H1 (cell line): ENCODE measurements at places on chromosomes 2 and 18.

- no peaks in the 10 kb centered on the region for H3K36me3 ChIP-seq
- no peaks in the 10 kb centered on the region for H3K4me1 ChIP-seq
- no peak for DNase-seq
- no peak overlapping the region for H3K27ac ChIP-seq
- no peak overlapping the region for H3K4me3 ChIP-seq
Observed at GRCh38 chr2:156956161-156956560, 301.3 kb upstream of the GALNT5 start.

DNA sequence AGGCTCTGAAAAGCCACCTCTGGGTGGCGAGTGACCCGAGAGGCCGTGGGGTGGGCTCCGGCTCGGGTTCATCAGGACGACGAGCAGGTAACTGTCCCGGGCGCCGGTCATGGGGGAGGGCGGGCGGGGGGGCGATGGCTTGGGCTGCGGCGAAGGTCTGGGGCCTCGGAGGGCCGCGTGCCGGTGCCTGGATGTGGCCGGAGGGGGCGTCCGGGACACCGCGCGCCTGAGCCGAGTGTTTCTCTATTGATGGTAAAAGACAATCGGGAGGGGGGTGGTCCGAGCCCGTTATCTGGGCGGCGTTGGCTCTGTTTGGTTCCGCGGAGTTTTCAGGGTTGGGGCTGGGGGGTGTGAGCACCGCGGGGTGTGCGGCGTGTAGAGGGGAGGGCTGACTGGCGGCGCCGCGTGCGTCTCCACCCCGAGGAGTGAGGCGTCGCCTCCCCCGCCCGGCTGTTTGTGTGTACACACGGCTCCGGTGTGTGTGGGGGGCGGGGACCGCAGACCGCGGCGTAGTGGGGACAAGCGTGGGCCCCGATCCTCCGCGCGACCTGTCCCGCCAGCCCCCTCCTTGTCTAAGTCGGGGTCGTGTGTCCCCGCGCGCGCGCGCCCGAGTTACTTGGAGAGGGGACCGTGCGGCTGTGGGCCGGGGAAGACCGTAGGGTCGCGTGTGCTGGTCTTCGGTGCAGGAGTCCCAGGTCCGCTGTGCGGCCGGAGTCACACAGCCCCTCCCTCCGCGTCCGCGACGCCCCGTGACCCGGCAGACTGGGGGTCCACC lies 1.6 kb downstream of the CTIF start:
- peak overlapping the region; percentile 79 for H3K4me3 ChIP-seq
- peaks cover 34% of the 10 kb centered on the region for H3K4me1 ChIP-seq
- DNase-seq, result no peak

GRCh38 chr2:43031471-43032212 lies 194.8 kb downstream of the ZFP36L2 start:
- no peak overlapping the region for H3K27ac ChIP-seq
- no peaks in the 10 kb centered on the region for H3K27me3 ChIP-seq
- no peak overlapping the region for H3K4me3 ChIP-seq

DNA sequence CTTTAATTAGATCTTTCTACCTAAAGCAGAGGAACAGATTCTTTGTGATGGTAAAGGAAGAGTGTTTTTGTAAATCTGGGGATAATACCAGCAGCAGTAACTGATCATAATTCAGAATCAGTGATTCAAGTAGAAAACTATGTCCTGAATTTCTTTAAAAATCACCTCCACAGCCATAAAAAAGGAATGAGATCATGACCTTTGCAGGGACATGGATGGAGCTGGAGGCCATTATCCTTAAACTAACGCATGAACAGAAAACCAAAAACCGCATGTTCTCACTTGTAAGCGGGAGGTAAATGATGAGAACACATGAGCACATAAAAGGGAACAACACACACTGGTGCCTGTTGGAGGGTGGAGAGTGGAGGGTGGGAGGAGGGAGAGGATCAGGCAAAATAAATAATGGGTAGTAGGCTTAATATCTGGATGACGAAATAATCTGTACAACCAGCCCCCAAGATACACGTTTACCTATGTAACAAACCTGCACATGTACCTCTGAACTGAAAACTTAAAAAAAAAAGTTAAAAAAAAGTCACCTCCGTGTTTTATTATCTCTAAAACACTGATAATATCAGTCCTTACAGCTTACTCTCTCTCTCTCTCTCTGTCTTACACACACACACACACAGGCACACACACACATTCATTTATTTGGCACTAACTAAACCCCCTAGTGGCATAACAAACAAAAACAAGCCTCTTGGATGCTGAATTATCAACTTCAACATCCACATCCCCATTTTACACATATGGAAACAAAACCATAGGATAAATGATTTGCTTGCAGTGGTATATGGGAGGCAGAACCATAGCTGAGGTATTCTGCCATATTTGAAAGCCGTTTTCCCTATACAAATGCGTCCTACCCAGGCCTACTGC lies 1.4 kb downstream of the TM4SF20 start:
- no peak overlapping the region for H3K27ac ChIP-seq
- no peak for DNase-seq

DNA sequence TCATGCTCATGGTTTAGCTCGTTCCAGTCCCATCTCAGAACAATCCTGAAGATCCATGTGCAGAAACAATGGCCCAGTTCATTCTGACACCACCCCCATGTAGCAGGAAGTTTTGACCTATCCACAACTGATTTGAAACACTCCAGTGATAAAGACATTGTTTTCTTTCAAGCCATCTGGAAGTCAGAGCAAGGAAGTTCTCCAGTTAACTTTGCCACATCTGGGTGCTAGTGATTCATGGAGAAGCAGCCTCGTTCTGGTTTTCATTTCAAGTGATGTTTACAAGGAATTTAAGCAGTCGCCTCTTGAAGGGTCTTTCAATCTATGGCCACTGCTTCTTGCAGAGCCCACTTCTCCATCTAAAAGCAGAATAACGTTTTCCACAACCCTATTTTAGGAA lies 36.6 kb upstream of the TWIST2 start:
- no peak overlapping the region for H3K27ac ChIP-seq
- no peak overlapping the region for H3K4me3 ChIP-seq
- DNase-seq, result no peak
- H3K27me3 ChIP-seq, result no peaks in the 10 kb centered on the region

- no peak for DNase-seq
- H3K4me3 ChIP-seq, result no peak overlapping the region
Observed at GRCh38 chr18:56726906-56727305, 75.7 kb downstream of the WDR7 start.

- DNase-seq, result peak; percentile 60
- peaks cover 21% of the 10 kb centered on the region for H3K4me1 ChIP-seq
- no peak overlapping the region for H3K27ac ChIP-seq
- H3K4me3 ChIP-seq, result no peak overlapping the region
Observed at GRCh38 chr2:118806797-118807667, 40.4 kb downstream of the EN1 start.

DNA sequence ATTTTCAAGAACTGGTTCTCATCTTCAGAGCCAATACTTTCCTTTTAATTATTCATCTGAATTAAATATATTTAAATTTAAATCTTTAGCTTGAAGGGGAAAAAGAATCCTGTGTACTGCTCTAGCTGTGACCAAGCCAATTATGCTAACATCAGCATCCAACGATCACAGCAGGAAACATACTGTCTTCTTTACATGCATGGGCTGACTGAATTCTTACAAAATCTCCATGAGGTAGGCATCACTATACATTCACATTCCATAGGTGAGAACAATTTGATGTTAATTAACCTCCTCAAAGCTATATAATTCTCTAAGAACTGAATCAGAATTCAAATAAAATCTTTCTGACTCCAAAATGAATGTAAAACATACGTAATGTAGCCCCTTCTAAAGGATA lies 118.8 kb upstream of the MAP2 start:
- no peaks in the 10 kb centered on the region for H3K27me3 ChIP-seq
- no peak overlapping the region for H3K27ac ChIP-seq
- DNase-seq, result no peak
- 0 out of 2 replicates have a peak, but pooled peaks cover 14% of the 10 kb centered on the region for H3K4me1 ChIP-seq
- no peak overlapping the region for H3K4me3 ChIP-seq

DNA sequence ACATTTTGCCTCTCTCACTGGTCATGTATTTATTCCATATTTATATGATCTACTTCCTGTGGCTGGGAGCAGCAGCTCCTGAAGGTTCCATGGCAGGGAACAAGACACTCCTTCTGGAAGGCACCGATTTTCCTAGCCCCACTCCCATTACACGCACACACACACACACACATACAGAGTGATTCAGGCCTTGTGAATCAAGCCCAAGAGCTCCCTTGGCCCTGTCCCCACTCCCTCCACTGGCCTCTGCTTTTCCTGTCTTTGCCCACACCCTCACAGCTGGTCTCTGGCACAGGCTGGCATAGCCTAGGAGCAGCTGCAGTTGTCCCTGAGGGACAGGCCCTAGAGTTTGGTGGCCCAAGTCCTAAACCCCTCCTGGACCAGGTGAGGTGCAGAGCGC lies 201.7 kb downstream of the NAPG start:
- H3K4me3 ChIP-seq, result no peak overlapping the region
- H3K36me3 ChIP-seq, result no peaks in the 10 kb centered on the region
- no peaks in the 10 kb centered on the region for H3K27me3 ChIP-seq
- H3K4me1 ChIP-seq, result no peaks in the 10 kb centered on the region
- no peak for DNase-seq

GRCh38 chr2:1091895-1092585 lies 141.4 kb downstream of the SNTG2 start:
- peaks cover 7% of the 10 kb centered on the region; the same call in 1 of the 2 replicates for H3K36me3 ChIP-seq
- H3K4me1 ChIP-seq, result no peaks in the 10 kb centered on the region
- DNase-seq, result no peak
- no peaks in the 10 kb centered on the region; the same call in 1 of the 2 replicates for H3K27me3 ChIP-seq

GRCh38 chr2:128159437-128159836 lies 68.4 kb downstream of the UGGT1 start:
- no peak overlapping the region for H3K27ac ChIP-seq
- no peaks in the 10 kb centered on the region for H3K27me3 ChIP-seq
- H3K4me3 ChIP-seq, result no peak overlapping the region

DNA sequence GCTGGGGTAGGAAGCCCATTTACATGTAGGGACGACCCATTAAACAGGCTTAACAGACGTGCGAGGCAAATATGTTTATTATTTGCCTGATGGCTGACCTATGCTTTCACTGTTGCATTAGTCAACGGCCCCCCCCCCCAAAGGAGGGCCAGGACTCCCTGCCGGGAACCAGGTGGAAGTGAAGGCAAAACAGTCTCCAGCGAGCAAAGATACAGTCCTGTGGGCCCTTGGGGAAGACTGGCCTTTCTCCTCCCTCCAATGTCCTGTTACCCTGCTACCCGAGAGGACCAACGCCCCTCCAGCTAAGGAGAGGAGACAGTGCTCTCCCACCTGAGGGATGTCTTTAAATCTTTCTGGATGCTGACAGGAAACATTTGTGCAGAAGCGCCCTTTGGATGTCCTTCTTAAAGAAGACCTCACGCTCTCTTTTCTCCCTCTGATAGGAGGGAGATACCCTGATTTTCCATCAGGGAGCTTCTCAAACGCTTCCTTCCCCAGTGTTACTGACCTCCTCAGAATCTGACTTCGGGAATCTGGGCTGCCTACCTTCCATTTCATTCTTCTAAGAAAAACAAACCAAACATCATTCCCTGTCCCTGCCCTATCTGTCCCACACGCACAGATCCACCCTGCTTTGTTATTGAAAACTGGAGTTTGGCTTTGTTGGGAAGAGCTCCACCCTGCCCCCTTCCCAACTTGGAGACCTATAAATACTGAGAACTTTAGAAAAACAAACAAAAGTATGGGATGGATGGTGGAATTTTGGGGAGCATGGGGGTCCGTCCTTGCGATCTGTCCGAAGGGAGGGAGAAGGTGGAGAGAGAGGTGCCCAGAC lies 135.9 kb upstream of the SIX3 start:
- H3K27ac ChIP-seq, result no peak overlapping the region
- no peak for DNase-seq
- H3K4me3 ChIP-seq, result peak overlapping the region; percentile 7; the same call in 1 of the 2 replicates
- peaks cover 13% of the 10 kb centered on the region for H3K4me1 ChIP-seq
- H3K27me3 ChIP-seq, result peaks cover 2% of the 10 kb centered on the region; the same call in 1 of the 2 replicates

DNA sequence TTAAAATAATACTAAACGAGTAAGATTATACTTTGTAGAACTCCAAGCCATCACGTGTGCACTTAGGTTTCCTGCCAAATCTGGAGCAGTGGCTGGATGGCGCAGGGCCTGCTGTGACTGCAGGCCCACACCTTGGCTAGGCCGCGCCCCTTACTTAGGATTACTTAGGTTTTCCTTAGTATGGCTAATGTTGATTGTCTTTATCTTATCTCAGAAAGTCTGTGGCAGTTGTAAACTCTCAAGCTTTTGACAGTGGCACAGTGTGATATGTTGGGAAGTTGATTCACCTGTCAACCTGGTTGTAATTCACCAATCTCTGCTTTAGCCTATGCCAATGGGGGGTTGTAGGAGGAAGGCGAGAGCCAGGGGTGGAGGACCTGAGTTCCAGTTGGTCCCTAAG lies 208.4 kb downstream of the ZNF407 start:
- no peak overlapping the region for H3K27ac ChIP-seq
- no peak for DNase-seq
- no peak overlapping the region for H3K4me3 ChIP-seq
- no peaks in the 10 kb centered on the region for H3K27me3 ChIP-seq
- peaks cover 15% of the 10 kb centered on the region; the same call in 1 of the 2 replicates for H3K4me1 ChIP-seq

DNA sequence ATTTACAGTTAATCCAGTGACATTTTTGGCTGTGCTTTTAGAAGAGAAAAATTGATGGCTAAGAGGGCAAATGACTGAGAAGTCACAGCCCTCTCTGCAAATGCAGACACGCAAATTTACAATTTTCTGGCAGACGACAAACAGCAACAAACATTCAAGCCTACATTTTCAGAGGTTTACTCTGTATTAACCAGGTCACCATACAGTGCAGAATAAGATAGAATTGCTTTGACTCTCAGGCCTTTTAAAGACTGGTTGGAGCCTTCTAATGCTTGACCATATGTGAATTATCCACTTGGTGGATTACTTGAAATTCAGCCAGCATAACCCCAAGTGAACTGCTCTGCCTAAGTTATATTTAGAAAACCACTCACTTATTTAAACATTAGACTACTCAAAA lies 280.9 kb upstream of the STON1 start:
- H3K27me3 ChIP-seq, result no peaks in the 10 kb centered on the region
- H3K36me3 ChIP-seq, result no peaks in the 10 kb centered on the region
- no peak overlapping the region for H3K27ac ChIP-seq
- no peak for DNase-seq
- H3K4me3 ChIP-seq, result no peak overlapping the region

GRCh38 chr2:185511925-185512324 lies 226.7 kb upstream of the FSIP2 start:
- H3K4me3 ChIP-seq, result no peak overlapping the region
- H3K27me3 ChIP-seq, result no peaks in the 10 kb centered on the region
- H3K4me1 ChIP-seq, result no peaks in the 10 kb centered on the region

- no peaks in the 10 kb centered on the region for H3K27me3 ChIP-seq
- H3K4me1 ChIP-seq, result no peaks in the 10 kb centered on the region
- no peak overlapping the region for H3K27ac ChIP-seq
- H3K4me3 ChIP-seq, result no peak overlapping the region
Observed at GRCh38 chr18:76046221-76046620, 448.8 kb downstream of the ZNF516 start.

DNA sequence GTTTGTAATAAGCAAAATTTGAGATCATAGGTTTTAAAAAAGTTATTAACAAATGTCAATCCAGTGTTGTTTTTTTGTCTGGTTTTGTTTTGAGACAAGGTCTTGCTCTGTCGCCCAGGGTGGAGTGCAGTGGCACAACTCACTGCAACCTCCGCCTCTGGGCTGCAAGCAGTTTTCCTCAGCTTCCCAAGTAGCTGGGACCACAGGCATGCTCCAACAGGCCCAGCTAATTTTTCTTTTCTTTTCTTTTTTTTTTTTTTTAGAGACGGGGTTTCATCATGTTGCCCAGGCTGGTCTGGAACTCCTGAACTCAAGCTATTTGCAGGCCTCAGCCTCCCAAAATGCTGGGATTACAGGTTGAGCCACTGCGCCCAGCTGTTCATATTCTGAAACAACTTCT lies 31.3 kb downstream of the GALNT3 start:
- no peak overlapping the region for H3K4me3 ChIP-seq
- no peak overlapping the region for H3K27ac ChIP-seq
- peaks cover 60% of the 10 kb centered on the region for H3K36me3 ChIP-seq
